Cardiac fibroblast (primary cell): ENCODE measurements at places on chromosomes 16 and 17.

GRCh38 chr16:70724146-70725023, 38.5 kb upstream of the MTSS2 start:
- no peak for DNase-seq

- no peak for DNase-seq
Measured at GRCh38 chr17:64017381-64017980, 3.0 kb downstream of the ICAM2 start.

GRCh38 chr17:2701996-2702741, 9.4 kb downstream of the CLUH start:
- no peak for DNase-seq

DNA sequence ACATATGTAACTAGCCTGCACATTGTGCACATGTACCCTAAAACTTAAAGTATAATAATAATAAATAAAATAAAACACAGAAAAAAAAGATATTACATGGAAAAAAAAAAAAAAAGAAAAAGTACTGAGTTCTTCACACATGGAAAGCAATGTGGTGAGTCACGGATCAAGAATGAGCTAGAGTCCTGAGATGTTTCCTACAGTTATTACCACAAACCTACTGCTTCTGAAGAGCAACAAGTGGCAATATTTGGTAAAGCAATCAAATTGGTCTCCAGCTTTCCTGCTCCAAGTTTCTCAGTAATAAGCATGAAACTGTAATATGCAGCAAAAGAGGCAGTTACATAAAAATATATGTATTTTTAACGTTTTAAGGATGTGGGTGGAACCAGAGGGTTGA, 223.3 kb upstream of the SALL1 start:
- peak; percentile 60 for DNase-seq

DNA sequence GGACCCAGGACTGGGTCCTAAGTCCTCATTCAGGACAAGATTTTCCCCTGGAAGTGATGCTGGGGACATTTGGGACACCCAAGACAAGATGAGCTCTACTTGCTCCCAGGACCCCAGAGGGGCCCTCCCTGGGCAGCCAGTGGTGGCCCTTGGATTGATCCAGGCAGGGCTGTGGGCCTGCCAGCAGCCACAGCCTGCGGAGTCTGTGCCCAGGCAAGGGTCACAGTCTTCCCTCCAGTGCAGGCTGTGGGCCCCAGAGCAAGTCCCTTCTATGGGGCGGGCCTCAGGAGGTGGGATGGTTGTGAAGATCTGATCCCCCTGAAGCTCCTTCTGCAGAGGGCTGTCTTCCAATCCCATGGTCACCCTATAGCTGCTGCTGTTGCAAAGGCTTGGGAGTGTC, 12.6 kb downstream of the CA7 start:
- no peak for DNase-seq

DNA sequence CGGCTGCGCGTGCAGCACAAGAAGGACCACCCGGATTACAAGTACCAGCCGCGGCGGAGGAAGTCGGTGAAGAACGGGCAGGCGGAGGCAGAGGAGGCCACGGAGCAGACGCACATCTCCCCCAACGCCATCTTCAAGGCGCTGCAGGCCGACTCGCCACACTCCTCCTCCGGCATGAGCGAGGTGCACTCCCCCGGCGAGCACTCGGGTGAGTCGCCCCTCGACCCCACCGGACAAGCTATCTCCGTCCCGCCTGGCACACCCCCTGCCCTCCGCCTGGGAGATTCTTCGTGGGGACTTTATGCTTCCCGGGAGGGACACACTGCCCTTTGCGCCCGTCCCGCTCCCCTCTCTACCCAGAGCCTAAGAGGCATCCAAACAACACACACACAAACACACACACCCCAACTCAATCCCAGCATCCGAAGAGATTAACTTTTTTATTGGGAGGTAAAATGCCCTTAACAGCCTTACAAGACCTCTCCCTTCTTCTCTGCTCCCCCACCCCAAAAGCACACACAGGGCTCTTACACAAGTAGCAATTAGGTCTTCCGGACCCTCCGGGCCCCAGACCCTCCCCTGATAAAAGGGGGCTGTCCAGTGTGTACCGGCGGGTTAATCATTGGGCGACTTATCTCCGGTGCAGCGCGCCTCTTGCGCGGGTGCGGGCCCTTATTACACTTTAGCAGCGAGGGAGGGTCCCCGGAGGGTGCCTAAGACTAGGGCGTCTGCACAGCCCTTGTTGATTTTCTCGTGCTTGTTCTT, 2.1 kb downstream of the SOX9 start:
- peak; percentile 74 for DNase-seq

- DNase-seq, result no peak
Measured at GRCh38 chr17:39618956-39619785, 7.6 kb upstream of the PPP1R1B start.

GRCh38 chr16:80260906-80261311, 279.9 kb upstream of the DYNLRB2 start:
- no peak for DNase-seq

DNA sequence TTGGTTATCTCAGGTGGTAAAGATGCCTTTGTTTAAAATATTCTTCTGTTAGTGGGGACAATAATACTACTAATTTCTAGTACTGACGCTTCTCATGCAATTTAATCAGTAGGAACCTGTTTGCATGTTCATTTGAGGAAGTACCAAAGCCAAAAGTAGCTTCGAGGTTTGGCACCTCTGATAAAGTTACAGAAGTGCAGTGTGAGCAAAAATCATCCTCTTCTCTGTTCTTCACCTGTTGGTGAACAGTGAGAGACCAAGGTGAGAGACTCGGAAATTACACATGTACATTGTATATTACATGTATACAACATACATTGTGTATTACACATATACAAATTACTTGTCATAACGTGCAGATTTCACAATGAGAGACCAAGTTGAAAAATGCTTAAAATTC, 404.6 kb downstream of the MAF start:
- DNase-seq, result no peak

DNA sequence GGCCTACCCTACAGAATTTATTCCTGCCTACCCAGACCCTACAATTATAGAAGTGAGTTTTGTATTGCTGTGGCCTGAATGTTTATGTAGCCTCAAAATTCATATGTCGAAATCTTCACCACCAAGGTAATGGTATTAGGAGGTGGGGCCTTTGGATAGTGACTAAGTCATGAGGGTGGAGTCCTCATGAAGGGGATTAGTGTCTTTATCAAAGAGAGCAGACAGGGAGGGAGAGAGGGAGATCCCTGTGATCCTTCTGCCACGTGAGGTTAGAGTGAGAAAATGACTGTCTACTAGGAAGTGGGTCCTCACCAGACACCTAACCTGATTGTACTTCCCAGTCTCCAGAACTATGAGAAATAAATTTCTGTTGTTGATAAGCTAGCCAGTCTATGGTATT, 981 bp upstream of the DUXB start:
- DNase-seq, result no peak

DNA sequence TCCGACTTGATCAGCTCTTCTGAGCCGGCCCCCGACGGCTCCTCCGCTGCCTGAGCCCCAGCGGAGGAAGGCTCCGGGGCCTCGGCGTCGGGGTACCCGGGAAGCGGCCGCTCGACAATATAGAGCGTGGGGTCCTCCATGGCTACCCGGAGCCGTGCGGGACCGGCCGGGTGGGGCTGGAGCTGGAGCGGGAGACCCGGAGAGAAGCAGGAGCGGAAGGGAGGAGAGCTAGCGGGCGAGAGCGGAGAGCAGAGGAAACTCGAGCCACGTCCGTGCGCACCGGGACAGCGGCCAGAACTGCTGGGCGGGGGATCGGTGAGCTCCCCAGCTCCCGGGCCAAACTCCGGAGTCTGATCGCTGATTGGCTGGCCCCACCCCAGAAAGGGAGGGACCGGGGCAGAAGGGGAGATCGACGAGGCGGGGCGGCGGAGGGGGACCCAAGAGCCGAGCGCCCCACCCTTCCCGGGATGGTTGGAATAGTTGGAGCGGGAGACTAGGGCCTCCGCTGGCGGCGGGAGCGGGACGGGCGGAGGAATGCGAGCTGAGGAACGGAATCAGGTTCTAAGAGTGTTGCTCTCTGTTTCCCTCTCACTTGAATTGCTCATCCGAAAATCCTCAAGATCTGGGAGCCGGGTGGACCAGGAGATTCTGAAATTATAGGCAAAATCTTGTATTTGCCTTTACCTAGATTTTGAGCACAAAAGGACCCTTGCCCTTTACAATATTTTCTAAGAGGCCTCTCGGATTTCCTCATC, at the start of gene CAVIN1:
Gene CAVIN1, minus strand, starts transcription at position 299 of the 755 bp plus-strand sequence. Its CDS starts 159 bp downstream, at position 140.
- DNase-seq, result peak; percentile 99

GRCh38 chr16:4648917-4649316, 24.3 kb downstream of the MGRN1 start:
- DNase-seq, result no peak

GRCh38 chr16:12260647-12261262, 284.2 kb downstream of the SNX29 start:
- DNase-seq, result peak; percentile 16

GRCh38 chr17:58316260-58316960, 12.2 kb downstream of the TSPOAP1 start:
- no peak for DNase-seq

DNA sequence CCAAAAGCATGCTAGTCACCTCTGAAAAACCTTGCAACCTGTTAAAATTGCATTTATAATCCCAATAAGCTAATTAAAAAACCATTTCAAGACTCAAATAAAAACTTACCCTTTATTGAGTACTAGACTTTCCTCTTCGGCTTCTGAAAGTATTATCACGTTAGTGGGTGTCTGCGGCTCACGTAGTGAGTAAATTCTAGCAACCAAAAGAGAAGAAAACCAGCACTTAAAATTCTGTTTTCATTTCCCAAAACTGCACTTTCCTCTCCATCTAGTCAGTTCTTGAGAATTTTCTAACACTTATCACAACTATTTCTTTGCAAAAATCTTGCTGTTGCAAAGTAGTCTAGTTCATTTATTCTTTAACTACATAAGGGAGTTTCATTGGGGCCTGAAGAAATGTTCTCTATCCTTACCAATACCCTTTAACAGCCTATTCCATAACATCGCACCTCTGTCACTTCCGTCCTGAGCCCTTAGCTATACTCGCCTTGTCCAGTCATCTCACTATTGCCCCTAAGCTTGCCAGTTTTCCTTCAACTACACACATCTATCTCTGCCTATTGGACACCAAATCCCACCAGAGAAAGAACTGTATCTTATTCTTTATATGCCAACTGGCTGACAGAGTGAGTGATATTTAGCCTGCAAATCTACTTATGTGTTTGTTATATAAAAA, 8.7 kb downstream of the NUP88 start:
- DNase-seq, result no peak

GRCh38 chr17:8287651-8288335, 677 bp upstream of the RANGRF start:
- no peak for DNase-seq

GRCh38 chr16:22330326-22330725, 33.1 kb downstream of the POLR3E start:
- DNase-seq, result no peak

GRCh38 chr16:77540646-77541045, 105.8 kb upstream of the ADAMTS18 start:
- peak; percentile 3 for DNase-seq

DNA sequence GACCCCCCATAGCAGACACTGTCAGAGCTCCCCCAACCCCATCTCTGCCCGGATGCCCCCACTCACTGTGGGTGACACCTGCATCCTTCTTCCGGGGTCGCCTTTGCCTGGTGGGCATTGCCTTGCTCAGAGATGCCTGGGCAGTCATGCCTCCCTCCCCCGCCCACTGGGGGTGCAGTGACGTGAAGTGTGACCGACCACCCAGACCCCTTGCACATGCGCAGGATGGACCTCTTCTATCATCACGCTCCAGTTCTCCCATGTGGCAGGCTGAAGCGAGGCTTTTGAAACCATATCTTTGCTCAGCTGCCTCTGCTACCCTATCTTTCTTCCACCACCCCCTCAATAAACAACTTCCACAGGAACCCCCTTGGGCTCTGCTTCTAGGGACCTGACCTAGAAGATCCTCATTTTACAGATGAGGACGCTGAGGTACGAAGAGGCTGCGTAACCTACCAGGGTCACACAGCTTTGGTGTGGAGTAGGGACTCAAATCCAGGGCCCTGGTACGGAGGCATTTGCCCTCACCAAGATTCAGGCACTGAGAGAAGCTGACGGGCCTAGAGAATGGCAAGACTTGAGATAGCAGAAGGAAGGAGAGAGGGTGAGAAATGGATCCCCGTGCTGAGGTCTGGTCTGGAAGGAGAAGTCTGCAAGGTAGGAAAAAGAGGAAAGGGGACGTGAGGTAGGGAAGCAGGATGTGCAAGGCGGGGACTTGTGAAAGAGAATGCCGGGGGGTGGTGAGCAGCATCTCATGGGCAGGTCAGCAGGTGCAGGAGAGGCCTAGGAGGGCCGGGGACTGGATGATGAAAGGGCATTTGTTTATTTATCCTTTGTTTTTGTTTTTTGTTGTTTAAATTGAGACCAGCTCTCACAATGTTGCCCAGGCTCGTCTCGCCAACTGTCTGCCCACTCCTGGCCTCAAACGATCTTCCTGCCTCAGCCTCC, 14.4 kb downstream of the NLRC5 start:
- DNase-seq, result no peak

DNA sequence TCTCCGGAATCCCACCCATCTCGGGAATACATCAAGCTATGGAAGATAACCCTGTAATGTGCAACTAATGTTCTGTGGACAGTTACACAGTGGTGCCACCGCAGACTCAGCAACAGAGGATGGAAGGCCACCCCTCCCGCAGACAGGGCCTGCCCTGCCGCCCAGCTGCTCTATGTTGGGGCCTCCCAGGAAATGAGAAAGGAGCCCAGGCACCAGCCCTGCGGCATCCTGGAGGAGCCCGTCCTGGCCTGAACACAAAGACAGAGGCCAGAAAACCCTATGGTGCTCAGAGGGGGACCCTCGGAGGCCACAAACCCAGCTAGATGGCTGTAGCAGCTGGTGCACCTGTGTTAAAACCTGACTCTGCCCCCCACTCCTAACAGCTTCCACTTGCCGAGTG, 216.1 kb upstream of the RPL38 start:
- no peak for DNase-seq
